Vagina (tissue), 2 donors: ENCODE measurements at places on chromosomes 3 and 15. TPM values are rescaled to one million over a fixed set of nuclear protein-coding genes. Genes with fewer than 3 reads are reported as not detected.
A peak's percentile ranks its signal among the peaks of the same experiment; 100 is the strongest.

DNA sequence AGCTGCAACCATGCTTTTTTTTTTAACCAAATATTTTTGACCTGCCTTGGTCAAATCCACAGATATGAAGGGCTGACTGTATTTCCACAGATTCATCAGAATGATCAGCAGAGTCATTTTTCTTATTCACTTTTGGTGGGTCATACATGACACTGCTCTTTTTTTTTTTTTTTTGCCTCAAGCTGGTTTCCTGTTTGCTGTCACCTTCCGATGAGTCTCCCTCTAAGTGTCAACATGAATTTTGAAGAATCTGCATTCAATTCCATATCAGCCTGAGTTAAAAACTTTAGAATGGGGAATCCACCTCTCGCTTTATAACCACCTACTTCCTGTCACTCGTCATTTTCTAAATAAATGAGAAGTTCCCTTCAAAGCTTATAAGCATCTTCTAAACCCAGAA, 2.2 kb upstream of the SLC12A8 start:
- no peak for DNase-seq

DNA sequence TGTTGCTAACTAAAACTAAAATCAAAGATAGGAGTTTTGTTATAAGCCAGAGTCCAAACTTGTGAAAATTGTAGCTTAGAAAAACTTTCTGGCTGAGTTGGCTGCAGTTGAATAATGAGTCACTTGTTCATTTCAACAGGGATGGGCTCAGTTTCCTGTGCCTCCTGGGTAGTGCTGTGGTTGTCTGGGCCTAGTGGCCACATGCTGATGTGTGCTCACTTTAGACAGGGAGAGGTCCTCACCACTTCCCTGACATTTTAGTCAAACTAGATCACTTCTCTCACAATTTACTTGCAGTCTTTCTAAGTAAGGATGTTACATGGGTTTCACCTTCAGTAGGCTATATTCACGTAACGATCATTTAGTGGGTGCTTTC, 6.3 kb upstream of the UBE2Q2 start:
- no peak for DNase-seq

WDR72 gene
- not detected for total RNA-seq

DNA sequence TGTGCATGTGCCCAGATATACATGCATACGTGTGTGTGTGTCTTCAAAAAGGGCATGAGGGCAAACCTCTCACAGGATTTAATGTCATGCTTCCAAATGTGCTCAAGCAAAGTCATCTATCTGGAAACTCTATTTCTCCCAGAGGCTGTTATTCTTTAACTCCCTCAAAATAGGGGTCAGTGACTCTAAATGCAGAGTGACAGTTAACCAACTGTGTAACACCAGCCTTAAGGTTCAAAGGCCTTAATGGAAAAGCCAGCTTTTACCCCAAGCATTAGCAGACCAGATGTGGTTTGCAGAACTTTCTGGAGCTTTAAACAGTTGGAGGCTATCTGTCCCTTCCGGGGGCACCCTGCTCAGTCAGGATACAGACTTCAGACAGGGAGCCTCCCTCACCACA, 70.4 kb upstream of the SLC7A14 start:
- DNase-seq, result no peak

GRCh38 chr15:100926971-100927756, 8.0 kb downstream of the LRRK1 start:
- peak; percentile 16 for DNase-seq

GRCh38 chr15:85276921-85277320, 103.5 kb upstream of the AKAP13 start:
- DNase-seq, result no peak

DNA sequence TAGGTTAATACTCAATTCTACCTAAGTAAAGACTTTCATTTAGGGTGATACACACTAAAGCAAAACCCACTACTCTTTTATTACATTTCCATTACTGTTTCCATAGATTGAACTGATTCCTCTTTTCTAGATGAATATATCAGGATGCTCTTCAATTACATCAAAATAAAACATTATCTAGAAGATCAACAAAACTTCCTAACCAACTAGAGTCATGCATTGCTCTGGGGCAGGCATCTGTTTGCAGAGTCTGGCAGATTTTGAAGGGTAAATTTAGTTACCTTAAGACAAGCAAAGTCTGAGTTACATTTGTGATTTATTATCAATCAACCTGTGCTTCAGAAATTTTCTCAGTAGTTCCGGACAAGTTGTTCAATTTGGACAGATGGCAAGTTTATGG, 117.1 kb downstream of the NEK11 start:
- DNase-seq, result no peak

CILP gene
- total RNA-seq, result 129 TPM

DNA sequence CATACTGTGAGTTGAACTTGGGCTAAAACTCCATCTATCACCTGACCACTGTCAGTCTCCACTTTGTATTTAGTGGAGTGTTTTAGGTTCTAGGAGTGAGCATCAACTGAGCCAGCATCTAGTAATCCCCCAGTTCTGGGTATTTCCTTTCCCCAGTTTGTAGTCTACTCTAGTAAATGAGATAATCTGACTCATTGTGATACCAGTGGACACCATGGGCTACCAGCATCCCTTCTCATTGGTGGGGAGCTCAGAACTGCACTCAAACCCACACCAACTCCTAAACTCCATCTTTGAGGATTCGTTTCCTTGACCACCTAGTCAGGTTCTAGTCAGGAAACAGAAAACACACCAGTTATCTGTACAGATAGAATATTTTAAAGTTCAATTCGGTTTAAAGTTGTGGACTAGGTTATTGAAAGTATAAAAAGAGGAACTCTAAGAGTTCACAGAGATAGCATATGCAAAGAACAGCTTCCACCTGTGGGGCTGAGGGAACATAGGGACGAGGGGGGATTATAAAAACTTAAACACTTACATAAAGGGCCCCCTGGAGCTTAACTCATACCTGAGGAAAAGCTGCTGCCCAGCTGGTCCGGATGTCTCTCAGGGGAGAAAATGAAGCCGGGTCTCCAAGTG, 36.0 kb downstream of the LEO1 start:
- no peak for DNase-seq

- DNase-seq, result no peak
These were observed 7.3 kb downstream of the PAQR5 start for GRCh38 chr15:69305933-69306568.

MELTF gene
- 23.6 TPM for total RNA-seq

DNA sequence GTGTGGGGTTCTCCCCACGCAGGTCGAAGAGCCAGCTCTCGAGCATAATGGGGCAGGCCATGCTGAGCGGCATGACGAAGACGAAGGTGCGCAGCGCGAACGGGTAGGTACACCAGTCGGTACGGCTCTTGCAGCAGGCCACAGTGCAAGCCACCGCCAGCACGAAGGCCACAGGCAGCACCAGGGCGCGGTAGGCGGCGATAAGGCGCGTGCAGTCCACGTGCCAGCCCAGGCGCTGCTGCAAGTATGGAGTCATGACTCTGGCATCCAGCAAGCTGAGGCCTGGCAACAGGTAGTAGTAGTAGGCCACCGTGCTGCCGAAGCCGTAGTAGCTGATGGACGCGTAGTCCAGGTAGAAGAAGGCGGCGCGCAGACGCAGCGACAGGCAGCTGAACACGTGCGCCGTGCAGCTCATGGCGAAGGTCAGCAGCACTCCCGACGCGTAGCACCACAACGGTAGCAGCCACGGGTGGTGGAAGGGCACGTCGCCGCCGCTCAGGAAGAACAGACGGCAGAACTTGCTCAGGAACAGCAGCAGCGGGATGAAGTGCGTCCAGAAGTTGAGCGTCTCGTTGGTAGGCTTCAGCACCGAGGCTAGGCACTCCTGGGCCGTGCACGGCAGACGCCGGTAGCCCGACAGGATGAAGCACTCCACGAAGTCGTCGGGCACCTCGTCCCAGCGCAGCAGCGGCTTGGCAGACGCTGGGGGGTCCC, 797 bp downstream of the PAQR9 start:
- no peak for DNase-seq

GRCh38 chr15:34986326-34986725, 1.8 kb downstream of the ZNF770 start:
- DNase-seq, result no peak

DNA sequence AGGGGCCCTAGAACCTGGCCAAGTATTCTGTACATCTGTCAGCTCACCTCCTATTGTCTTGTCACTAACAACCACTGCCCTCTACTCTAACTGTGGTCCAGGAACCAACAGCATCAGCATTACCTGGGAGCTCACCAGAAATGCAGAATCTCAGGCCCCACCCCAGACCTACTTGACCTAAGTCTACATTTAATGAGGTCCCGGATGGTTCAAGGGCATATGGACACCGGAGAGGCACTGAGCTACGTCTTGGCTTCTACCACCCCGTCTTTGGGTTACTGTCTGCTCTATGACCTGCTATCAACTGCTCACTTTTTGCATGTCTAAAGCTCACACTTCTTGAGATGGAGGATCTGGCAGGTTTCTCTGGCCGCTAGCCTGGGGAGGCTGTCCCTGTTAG, 8.1 kb downstream of the GALNT15 start:
- peak; percentile 78 for DNase-seq

DNA sequence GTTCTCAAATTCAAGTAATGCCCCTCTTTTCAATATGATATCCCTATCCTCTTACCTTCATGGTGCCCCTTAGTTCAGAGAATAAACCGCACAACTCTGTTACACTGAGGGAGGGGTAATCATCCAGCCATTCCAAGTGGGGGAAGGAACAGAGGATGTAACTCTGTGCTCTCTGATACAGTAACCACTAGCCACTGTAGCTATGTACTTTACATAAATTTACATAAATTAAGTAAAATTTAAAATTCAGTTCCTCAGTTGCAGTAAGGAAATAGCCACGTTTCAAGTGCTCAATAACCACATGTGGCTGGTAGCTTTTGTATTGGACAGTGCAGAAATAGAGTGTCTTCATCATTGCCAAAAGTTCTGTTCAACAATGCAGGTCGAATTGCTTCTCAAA, 90.8 kb downstream of the ANXA2 start:
- DNase-seq, result no peak

DNA sequence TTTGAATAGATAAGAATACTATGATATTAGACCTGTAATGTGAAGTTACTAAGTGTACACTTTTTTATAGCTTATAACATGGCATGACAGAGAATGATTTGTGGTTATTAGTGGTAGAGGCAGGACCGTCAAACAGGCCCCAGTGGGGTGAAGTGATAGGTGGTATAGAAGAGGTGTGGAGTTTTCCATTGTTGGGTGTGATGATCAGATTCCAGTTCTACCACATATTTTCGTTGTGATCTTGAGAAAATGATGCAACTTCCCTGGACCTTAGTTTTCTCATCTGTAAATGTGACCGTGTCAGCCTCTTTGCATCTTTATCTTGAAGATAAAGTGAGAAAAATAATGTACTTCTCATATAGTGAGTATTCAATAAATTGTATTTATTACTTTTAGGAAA, 30.3 kb upstream of the UTS2B start:
- DNase-seq, result no peak

DNA sequence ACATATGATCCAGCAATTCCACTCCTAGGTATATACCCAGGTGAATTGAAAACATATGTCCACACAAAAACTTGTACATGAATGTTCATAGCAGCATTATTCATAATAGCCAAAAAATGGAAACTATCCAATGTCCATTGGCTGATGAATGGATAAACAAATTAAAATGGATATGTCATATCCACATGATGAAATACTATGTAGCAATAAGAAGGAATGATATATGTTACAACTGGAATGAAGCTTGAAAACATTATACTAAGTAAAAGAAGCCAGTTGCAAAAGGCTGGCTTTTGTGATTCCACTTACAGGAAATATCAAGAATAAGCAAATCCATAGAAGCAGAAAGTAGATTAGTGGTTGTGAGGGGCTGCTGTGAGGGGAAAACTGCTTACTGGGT, 33.7 kb downstream of the BNC1 start:
- DNase-seq, result no peak

GRIP2 gene
- total RNA-seq, result 0.98 TPM

- no peak for DNase-seq
These were observed 43.0 kb upstream of the ATP2C1 start for GRCh38 chr3:130850843-130851242.

CCR8 gene
- not detected for total RNA-seq

DNA sequence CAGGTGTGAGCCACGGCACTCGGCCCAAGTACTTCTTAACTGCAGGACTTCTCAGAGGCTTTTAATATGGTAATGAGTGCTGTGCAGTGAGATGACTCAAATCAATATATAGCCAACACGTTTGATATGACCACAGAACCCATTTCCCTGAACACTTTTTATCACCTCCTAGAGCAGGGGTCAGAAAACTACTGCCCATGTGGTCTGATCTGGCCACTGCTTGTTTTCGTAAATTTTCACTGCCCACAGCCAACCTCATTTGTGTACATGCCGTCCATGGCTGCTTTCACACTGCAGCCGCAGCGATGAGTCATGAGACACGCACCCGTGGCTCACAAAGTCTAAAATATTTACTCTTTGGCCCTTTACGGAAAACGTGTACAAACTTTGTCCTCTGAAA, 179.2 kb downstream of the RORA start:
- no peak for DNase-seq

- DNase-seq, result no peak
These were observed 1.0 kb downstream of the LIMD1 start for GRCh38 chr3:45595364-45596195.

GRCh38 chr3:90180096-90180495, 1072.7 kb downstream of the EPHA3 start:
- DNase-seq, result no peak

NTRK3 gene
- total RNA-seq, result 4.9 TPM

STXBP5L gene
- total RNA-seq, result 0.98 TPM

DNA sequence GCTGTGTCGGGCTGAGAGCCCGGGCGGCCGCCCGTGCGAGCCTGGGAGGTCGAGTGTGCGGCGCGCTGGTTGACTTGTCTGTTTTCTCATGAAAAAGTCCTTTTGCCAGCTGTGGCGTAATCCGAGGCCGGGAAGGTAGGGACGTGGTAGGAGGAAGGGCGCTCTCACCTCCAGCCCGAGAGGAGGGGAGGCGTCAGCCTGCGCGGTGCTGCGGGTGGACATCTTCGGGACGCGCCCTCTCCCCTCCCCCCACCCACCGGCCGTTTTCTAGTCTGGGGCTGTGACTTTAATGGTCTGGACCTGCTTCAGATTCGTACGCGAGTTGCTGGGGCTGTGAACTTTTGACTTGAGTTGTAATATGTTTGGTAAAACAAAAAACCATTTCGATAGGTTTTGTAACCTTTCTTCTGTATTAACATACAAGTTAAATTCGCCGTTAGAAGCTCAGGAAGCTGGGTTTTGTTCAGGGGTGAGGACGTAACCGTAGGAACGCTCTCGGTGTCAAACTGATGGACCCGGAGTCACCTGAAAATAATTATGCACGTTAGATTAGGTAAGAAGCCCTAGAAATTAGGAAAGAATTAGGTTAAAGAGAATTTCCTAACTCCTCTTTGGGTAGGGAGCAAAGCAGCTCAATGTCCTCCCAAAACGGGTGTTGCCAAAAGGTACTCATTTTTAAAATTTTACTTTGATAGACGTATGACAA, 762 bp downstream of the NCK1 start:
- peak; percentile 90 for DNase-seq

DNA sequence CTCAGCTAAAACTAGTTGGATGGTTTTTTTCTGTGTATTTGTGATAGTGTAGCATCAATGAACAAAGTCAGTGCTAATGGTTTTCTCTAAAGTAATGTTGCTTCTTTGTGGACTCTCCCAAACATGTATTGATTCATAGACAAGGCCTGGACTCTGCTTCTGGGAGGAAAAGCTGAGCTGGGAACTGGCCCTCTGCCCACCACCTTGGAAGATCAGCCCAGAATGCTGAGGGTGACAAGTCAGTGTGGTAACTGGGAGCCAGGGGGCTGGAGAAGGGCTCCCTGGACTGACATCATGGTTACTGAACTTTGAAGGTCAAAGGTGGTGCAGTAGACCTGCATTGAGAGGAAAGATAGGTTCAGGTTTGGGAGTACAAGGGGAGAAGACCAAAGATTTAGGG, 3.0 kb downstream of the ARHGAP31 start:
- DNase-seq, result no peak

GRCh38 chr15:79513940-79514339, 81.8 kb downstream of the MINAR1 start:
- DNase-seq, result no peak

AADACL2 gene
- 0.49 TPM for total RNA-seq
